Psoas muscle (tissue), 8 donors: ENCODE measurements at places on chromosomes 6 and 20. TPM values are rescaled to one million over a fixed set of nuclear protein-coding genes. Genes with fewer than 3 reads are reported as not detected.
A peak's percentile ranks its signal among the peaks of the same experiment; 100 is the strongest.

DNA sequence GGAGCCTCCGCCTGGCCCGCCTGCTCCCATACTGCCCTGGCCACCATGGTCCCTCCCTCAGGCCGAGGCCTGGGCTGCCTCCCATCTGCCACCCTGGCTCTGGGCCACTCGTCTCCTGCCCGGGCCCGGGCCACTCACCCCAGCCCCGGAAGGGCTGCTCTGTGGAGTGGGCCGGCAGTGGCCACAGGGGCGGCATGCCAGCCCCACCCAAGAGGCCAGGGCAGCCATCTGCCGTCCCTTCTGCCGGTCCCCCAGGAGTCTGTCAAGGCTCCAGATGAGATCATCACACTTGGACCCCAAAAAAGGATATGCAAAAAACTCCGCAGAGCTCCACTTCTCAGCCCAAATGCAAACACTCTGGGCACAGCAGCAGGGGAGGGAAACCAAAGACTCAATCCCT lies 23.8 kb upstream of the TLDC2 start:
- no peak for DNase-seq

The SH3BGRL2 gene
- polyA plus RNA-seq = 5.5 TPM

The BHLHE23 gene
- polyA plus RNA-seq = not detected

GRCh38 chr20:7426890-7427496 lies 513.3 kb downstream of the HAO1 start:
- DNase-seq = no peak

DNA sequence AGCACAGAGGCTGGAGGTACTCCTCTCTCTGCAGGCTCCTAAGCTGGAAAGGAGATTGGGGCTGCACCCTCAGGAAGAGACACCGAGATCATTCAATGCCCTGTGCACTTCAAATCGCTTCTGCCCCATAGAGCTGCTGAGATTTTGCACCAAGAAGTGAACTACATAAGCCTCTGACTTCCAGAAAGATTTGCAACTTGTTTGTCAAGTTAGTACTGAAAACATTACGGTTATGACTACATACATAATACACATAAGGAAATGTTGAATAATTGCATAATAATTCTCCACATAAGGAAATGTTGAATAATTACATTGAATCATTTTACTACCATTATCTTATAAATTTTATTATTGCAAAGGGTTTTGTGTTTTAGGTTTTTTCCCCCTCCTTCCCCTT lies 120.3 kb upstream of the SASH1 start:
- no peak for DNase-seq

DNA sequence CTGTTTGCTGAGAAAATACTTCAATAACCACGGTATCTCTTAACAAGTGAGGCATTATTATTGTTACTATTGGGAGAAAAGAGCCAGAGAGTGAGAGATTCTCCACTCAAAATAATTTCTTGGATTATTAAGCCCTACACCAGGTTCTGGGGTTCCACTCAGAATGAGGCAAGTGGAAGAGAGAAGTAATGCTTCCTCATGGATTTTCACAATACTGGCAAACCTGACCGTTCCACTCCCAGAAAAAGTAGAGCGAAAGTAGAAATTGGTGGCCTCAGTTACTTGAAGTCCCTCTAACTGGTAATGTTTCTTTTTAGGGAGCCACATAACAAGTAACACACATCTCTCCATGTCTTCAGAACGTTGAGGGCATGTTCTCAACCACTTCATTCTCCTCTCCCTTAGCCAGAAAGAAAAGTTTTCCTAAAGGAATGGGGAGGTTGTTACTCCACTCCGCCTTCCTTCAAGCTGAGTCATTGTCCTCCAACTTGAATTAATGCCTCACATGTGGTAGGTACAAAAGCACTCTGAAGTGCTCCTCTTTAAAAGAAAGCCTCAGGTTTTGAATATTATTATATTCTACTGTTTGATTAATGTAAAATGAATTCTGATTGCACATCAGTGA lies 1.9 kb downstream of the BAG2 start:
- no peak for DNase-seq

DNA sequence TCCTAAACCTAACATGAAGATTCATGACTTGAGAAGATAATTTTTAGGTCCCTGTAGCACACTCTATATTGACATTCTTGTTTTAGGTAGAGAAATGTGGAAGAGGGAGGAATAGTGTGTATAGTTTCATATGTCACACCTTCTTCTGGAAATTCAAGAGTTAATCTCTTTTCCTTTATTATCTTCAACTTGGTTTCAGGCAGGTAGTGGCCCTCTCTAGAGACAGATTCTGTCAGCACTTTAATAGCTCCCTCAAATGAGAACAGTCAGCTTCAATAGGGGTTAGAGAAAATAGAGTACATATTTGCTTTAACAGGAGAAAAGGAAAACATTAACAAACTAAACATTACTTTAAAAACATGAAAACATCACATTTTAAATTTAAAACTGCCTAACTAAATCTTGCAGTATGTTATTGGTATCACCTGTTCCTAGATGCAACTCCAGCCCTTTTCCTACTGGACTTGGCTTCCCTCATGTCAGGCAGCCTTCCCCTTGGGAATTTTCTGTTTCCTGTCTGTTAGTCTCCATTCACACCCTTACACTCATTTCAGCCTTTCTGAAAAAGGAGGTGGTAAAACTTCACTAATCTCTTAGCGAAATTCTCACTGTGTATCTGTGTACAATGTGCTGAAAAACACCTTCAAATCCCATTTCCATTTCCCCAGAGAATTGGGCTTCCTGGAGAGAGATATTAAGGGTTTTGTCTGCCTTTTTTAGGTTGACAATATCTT lies 192.3 kb upstream of the RNF217 start:
- DNase-seq = no peak

- DNase-seq = no peak
These were observed 61.7 kb downstream of the UTRN start for GRCh38 chr6:144346719-144347447.

GRCh38 chr6:155174576-155175211 lies 89.1 kb upstream of the CLDN20 start:
- peak; percentile 62 for DNase-seq

The HLA-F gene
- polyA plus RNA-seq = 12.0 TPM

GRCh38 chr6:141610741-141611140 lies 522.0 kb upstream of the GJE1 start:
- no peak for DNase-seq

DNA sequence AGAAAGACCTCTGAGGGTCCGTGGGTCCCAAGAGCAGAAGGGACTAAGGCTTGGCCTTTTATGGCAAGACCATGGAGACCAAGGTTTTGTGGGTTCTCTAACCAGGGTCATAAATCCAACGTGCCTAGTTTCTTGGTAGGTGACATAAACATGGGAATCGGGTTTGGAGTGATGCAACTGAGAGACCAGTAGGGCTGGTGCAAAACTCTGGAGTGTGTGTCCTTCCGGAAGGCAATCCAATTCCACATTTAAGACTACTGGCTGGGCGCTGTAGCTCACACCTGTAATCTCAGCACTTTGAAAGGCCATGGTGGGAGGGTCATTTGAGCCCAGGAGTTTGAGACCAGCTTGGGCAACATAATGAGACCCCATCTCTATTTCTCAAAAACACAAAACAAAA lies 116.5 kb upstream of the ARG1 start:
- DNase-seq = no peak

The ANKRD66 gene
- not detected for polyA plus RNA-seq

DNA sequence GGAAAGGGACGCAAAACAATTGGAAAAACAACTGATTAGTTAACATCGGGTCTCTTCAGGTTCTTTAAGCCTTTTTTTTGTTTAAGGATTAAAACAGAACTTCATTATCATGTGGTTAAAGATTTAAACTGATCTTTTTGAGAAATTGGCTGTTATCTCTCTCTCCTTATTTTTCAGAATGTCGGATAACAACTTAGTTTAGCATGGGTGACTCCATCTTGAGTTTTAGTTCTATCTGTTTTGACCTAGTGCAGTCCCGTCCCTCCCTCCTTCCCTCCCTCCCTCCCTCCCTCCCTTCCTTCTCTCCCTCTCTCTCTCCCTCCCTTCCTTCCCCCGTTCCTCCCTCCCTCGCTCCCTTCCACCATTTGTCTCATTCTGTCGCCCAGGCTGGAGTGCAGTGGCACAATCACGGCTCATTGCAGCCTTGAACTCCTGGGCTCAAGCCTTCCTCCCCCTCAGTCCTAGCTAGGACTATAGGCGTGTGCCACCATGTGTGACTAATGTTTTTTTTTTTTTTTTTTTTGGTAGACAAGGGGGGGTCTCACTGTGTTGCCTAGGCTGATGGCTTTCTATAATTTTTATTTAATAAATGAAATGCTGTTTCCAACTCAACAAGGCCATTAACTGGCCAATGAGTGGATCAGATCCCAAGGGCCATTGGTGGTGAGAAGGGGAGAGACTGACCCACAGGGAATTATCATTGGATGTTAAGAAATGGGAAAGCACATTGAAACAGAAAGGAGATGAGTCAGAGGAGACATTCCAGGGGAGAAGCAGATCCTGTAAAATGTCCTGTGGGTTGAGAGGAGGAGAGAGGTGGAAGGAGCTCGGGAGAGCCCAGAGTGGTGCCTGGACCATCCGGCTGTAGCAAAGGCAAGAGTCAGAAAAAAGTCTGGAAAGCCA lies 13.6 kb downstream of the BAK1 start:
- DNase-seq = no peak

DNA sequence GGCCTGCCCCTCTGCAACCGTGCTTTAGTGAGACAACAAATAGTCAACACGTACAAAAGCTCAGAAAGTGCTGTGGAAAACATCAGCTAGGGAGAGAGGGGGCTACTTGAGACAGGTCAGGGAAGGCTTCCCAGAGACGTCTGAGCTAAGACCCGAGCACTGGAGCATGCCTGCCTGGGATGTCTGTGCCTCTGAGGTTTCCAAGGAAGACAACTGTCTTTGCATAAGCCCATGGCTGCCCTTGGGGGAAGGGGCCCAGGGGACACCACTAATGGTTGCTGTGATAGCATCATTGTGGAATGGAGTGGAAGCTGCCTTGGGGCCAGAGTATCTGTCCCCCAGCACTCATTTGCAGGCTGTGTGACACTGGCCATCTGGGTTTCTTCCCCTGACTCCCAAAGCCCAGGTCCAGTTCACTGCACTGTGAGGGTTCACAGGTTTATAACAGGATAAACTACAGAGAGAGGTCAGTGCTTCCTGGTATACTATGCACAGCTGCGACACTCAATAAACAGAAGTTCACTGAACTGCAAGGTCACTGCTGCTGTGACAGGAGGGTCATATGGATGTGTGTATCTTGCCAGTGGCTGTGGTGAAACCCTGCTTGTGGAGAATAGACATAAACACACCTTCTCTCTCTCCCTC lies 1.5 kb upstream of the ARFGEF2 start:
- DNase-seq = no peak

DNA sequence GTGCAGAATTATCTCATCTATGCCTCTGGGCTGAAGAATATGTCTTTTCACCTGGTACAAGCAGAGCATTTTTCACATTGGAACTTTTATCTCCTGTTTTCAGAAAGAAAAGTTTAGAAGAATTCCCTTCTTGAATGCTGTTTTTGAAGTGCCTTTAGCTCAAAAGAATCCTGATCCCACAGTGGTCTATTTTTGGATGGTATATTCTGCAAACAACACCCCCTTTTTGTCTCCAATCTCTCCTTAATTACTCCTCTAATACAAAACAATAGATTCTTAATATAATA lies 57.7 kb upstream of the HFE start:
- DNase-seq = no peak

The EFCAB8 gene
- polyA plus RNA-seq = 0.03 TPM

DNA sequence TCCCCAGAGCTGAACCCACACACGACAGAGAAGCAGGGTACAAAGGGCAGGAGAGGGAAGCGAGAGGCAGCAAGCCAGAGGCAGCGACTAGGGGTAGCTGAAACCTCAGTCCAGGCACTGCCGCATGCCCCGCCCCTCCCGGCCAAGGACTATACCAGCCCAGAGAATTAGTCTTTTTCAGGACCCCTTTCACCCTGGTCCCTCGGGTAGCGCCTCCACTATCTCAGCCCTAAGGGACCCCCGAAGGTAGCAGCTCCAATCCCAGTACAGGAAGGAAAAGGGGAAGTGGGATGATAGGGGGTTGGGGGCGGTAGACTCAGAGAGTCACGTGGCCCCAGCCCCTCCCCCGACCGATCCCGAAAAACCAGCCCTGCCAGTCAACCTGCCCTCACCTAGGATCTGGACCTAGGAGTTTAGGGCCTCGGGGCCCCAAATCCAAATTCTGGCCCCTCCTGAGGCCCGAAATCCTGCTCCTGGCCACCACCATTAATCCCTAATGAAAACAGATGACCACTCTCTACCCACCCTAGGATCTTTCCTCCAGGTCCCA lies 1.3 kb downstream of the RGL2 start:
- peak; percentile 69 for DNase-seq

GRCh38 chr6:133288662-133289061 lies 47.5 kb downstream of the EYA4 start:
- no peak for DNase-seq

- DNase-seq = no peak
These were observed 47.9 kb downstream of the COL11A2 start for GRCh38 chr6:33144373-33144772.

DNA sequence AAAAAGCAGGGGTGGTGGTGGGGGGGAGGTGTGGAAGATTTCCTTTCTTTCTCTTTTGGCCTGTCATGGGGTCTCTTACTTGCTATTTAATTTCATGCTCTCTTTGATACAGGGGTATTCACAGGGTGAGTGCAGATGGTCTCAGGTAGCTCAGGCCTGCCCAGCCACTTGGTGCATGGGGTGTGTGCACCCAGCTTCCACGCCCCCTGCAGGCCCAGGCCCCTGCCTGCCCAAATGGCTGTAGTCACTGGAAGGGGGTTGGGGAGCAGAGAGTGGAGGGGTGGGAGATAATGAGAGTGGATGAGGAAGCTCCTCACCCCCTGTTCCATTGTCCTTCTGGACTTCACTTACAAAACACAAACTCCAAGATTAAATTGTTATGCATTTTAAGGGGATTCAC lies 133.6 kb upstream of the SGK1 start:
- DNase-seq = no peak

DNA sequence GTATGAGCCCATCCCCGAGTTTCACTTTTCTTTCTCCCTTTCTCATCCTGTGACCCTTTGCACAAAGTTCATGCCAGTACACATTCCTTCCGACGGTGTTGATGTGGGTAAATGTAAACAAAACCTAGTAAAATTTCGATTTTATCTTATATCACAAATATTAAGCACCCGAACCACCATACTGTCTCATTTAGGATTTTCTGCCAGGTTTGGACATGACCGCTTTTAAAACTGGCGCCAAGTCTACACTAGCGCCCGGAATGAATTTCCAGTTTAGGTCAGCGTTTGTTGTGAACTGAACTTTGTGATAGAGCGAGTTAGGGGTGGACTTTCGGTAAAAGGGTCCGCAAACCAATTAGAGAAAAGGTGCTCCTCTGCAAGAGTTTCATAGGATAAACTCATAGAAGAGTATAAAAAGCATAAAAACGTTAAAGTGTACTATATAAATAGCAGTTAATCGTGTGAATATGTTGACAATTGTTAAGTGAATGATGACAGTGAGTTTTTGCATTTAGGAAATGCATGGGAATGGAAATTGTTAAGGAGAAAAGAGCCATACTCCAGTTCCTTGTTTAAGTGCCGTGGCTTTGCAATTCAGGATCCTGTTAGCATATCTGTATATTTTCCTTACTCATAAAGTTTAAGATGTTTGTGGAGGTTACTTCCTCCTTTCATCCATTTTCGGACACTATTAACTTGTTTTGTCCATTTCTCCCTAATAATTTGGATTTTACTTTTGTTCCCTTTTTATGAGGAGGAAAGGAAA lies 937 bp downstream of the AKAP7 start:
- no peak for DNase-seq

GRCh38 chr20:50460608-50461267 lies 49.4 kb upstream of the PTPN1 start:
- DNase-seq = peak; percentile 95

The LTB gene
- 0.08 TPM for polyA plus RNA-seq

- no peak for DNase-seq
These were observed 101.2 kb downstream of the MKKS start for GRCh38 chr20:10332656-10333415.
